ENCODE measurements at places on chromosomes 7 and 10.

- DNase-seq = no peak
These were observed 152.4 kb downstream of the LRRC4 start for GRCh38 chr7:127878791-127879190.

GRCh38 chr7:133781486-133782090, 345.6 kb upstream of the LRGUK start:
- DNase-seq = no peak

DNA sequence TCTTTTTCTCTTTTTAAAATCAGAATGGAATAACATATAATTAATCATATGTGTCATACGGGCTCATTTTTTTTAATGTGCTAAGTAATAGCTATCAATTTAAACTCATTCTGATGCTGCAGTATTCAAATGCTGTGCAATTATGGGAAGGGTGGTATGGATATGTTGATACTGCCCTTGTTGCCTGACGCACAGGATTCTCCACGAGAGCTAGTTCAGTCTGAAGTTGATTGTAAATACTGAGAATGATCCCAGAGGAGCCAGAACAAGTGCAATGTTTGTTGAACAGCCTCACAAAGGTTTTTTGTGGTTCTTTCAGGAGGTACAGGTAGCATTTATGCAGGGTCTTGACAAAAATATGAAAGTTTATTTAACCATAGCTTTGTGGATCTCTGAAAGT, 13.4 kb downstream of the NPY start:
- DNase-seq = no peak

GRCh38 chr7:49618028-49618427, 155.4 kb upstream of the VWC2 start:
- DNase-seq = no peak
